Temporal lobe (tissue), 4 donors: ENCODE measurements at places on chromosomes 16 and 17. TPM values are rescaled to one million over a fixed set of nuclear protein-coding genes. Genes with fewer than 3 reads are reported as not detected.

Gene CNTD1
- total RNA-seq: 1.5 TPM

Gene TBC1D3B
- total RNA-seq: 2.0 TPM

Gene CA7
- total RNA-seq: not detected

Gene C17orf113
- 2.5 TPM for total RNA-seq

Gene ZSCAN10
- 0.49 TPM for total RNA-seq

Gene MYOCD
- total RNA-seq: 0.25 TPM

Gene DHRS7C
- total RNA-seq: not detected

Gene SLC6A4
- total RNA-seq: 0.98 TPM

Gene OMG
- total RNA-seq: 4.7 TPM

Gene KRT20
- 0.25 TPM for total RNA-seq

Gene TBC1D3D
- not detected for total RNA-seq

Gene KLHL10
- 0.25 TPM for total RNA-seq

Gene STH
- total RNA-seq: 2.5 TPM

Gene CCDC102A
- 1.5 TPM for total RNA-seq

Gene CTRB2
- not detected for total RNA-seq

Gene CLN3
- 10.6 TPM for total RNA-seq

Gene ENPP7
- not detected for total RNA-seq

Gene TNRC6A
- 49.9 TPM for total RNA-seq

Gene HEATR9
- total RNA-seq: not detected

Gene RGS9
- total RNA-seq: 13.8 TPM

Gene TP53TG3F
- not detected for total RNA-seq

Gene STX8
- total RNA-seq: 42.3 TPM

Gene DPEP2
- total RNA-seq: 0.98 TPM

Gene PPP1R1B
- total RNA-seq: 20.7 TPM

Gene TM4SF5
- total RNA-seq: not detected

Gene C16orf89
- total RNA-seq: 7.9 TPM

Gene AOC2
- 0.49 TPM for total RNA-seq
